Iris pigment epithelial cell (primary cell): ENCODE measurements at places on chromosomes 7 and 10.
A peak's percentile ranks its signal among the peaks of the same experiment; 100 is the strongest.

GRCh38 chr10:64265961-64266360 is 744.8 kb downstream of the REEP3 start:
- no peak for DNase-seq

DNA sequence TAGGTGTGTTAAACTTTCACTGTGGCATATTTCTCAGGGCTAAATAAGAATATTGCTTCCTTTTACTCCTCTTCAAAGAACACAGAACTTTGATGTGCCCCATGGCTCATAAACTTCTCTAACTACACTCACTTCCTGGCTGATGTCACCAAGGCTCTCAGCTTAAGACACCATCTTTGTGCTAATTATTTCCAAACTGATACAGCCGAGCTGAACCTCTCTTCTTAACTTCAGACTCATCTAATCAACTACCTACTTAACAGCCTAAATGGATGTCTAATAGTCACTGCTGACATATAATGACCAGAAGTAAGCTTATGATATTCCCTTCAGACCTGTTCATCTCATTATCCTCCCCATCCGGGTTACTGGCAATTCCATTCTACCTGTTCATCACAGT is 3.6 kb downstream of the C10orf67 start:
- peak; percentile 37 for DNase-seq

- no peak for DNase-seq
Observed at GRCh38 chr7:46744957-46745706, 824.1 kb upstream of the IGFBP3 start.

- peak; percentile 27 for DNase-seq
Observed at GRCh38 chr10:15320522-15321203, 50.4 kb downstream of the FAM171A1 start.

DNA sequence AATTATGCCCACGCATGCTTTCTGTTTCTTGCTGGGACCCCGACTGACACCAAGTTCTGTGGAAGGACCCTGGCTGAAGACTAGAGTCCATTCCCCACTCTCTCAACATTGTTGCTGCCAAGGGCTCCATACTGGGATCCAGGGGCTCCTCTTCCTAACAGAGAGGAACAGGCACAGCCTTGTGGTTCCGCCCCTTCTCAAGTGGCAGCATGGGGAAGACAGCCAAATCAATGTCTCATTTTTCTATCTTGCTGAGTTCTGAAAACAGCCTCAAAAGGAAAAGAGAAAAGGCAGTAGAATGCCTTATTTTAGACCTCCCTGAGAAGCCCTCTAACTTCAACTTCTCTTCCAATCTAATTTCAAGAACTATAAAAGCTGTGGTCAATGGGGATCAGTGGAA is 23.7 kb upstream of the LAMB1 start:
- peak; percentile 31 for DNase-seq

DNA sequence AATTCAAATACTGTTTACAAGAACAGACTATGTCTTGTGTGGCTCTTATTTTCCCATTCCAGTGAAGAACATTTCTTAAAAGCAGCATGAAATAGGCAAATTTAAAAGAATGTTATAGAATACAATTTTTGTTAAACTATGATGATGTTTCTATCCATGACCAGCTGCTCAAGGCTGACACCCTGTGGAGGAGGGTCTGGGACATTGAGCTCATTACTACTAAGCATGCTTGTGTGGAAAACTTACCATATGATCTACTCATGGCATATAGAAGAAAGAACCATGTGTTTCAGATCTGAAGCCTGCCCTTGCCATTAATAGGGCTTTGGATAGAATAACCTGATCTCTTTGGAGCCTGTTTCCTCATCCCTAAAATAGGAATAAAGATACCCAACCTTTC is 125.0 kb downstream of the FOXP2 start:
- DNase-seq, result peak; percentile 21

DNA sequence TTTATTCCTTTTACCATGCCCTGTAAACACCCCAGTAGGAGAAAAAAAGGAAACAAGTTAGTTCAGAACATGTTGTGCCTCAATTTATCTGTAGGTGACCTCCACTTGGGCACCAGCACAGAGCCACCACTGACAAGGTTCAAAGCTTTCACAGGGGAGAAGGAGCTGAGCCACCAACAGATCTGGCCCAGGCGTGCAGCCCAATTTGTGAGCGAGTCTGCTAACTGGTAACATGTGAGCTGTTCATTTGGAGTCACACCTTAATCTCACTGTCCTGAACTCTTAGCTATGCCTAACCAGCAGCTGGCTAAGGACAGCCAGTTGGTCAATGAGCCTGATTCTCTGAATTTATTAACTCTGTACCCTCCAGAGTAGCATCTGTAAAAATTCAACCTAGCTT is 78.4 kb upstream of the CAMK2B start:
- DNase-seq, result no peak

- DNase-seq, result no peak
Observed at GRCh38 chr7:92797284-92797683, 39.1 kb downstream of the CDK6 start.

GRCh38 chr10:58278274-58278961 is 9.5 kb downstream of the CISD1 start:
- peak; percentile 18 for DNase-seq

DNA sequence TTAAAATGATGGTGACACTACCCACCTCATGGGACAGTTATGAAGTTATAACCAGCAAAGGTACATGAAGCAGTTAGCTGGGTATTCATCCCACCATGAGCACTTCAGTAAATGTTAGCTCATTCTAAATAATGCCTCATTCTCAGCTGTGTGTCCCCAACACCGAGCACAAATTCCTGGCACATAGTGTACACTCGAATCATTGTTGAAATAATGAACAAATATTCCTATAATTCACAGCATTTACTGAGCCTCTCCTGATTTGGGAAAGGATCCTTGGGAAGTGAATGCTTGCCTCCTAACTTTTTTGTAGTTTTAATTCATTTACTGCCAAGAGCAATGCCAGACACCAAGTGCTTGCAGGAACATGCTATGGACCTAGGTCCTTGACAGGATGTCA is 235.2 kb downstream of the DGKI start:
- DNase-seq, result no peak

DNA sequence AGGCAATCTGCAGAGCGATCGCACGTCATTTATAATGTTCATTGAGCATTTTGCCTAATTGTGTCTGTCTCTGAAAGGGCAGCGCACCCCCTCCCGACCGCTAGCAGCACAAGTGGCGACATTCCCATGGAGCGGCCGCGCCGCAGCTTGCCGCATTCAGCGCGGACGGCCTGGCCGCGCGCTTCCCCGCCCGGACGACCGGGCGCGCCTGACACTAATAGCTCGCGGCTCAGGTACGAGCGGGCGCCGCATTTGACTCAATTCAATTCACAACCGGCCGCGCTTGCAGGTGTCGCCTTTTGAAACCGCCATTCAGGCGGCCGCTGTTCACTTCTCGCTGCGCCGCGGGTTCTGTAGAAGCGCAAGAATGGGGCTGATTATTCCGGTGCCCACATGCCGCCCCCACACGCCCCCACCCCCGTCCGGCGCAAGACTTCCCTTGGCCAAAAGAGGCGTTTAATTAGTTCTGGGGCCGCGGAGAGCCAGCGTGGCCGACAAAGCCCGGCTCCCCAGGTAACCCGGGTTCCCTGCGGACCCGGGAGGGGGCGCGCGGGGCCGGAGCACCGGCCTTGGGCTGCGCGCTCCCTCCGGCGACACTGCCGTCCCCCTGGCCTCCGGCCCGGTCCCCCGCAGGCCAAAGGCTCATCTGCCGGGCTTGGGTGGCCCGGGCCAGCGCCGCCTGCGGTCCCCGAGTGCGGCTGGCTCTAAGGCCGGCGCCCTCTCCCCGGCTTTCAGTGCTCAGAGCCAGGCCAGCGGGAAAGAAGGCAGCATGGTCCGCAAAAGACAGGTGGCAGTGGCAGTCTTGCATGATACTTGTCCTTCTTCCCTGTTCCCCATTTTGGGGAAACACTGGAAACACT is 18.7 kb upstream of the PTF1A start:
- DNase-seq, result no peak

DNA sequence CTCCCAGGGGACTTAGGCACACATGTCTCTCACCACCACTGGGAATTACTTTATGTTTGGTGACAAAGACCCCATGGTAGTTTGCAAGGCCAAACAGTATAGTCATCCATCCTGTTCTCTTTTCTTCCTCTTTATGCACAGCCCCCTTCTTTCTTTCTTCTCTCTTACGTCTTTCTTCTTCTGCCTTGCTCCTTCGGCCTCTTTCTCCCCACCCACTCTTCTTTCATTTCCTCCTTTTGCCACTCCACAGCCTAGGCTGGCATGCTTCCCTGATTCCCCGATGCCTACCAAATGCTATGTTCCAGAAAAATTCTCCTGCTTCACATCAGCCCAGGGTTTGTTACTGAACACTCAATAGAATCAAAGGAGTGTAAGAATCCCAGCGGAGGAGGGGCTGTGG is 62.4 kb upstream of the MKLN1 start:
- DNase-seq, result no peak

GRCh38 chr7:83697804-83698530 is 49.0 kb upstream of the SEMA3E start:
- DNase-seq, result no peak

GRCh38 chr10:129918401-129918800 is 45.7 kb downstream of the EBF3 start:
- no peak for DNase-seq

DNA sequence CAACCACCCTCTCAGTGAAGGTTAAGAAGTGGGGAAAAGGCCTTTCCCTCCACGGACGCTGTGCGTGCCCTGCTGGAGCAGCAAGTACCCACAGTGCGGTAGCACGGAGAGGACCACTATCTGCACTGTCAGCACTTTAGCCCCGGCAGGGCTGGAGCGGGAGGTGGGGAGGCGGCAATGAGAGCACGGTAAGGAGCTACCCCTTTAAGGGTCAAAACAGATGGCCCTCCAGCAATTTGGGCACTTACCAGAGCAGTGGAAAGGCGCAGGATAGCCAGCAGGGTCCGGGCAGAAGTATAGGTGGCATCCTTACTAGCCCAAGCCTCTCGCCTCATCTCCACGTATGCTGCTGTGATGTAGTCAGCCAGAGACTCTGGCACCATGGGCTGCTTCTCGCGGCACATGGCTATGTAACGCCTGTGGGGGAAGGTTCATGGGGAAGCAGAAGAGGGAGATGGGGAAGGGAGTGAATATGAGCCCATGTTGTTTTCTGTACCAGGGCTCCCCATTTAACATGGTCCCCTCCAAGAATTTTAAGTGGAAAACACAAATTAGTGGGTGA is 5.2 kb downstream of the COPS6 start:
- no peak for DNase-seq

DNA sequence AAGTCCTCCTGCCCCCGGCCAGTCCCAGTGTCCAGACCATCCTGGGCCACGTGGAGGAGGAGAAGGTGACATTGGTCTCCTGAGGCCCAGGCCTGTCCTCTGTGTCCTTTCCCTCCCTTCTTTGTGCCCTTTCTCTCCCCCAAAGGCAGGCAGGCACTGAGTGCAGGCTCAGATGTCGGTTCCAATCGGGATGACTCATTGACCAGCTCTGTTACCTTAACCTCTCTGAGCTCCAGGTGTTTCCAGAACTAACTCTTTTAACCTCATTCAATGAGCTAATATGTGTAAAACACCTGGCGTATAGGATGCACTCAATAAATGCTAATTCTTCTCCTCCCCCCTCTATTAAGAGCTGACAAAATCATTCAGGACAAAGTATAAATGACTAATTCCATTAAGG is 25.7 kb downstream of the MACROH2A2 start:
- no peak for DNase-seq

GRCh38 chr10:43391496-43391895 is 17.5 kb downstream of the HNRNPF start:
- DNase-seq, result no peak

DNA sequence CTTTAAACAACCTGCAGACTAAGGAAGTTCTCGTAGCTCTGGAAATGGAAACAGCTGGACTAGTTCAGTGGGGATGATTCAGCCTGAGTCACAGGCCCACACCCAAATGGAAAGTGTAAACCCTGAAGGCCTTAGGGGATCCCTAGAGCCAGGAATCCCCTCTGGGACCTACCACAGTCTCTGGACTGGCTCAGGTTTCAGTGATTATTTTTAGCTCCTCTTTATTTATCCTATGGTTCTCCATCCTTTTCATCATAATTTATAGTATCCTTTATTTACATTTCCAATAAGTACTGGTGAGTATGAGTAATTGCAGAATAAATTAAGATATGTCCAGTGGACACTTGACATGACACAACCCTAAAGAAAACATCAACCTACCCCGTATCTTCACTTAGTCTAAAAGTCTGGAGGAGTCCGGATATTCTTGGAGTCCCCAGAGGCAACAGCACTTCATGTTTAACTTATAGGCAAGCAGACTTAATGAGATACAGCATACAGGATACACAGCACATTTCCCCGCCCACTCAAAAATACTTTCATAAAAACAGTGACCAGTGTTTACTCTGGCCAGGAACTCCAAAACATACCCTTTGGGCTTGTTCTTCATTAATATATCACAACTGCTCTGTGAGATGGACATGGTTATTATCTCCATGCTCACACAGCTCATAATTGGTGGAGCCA is 28.4 kb upstream of the SEMA3E start:
- peak; percentile 93 for DNase-seq

DNA sequence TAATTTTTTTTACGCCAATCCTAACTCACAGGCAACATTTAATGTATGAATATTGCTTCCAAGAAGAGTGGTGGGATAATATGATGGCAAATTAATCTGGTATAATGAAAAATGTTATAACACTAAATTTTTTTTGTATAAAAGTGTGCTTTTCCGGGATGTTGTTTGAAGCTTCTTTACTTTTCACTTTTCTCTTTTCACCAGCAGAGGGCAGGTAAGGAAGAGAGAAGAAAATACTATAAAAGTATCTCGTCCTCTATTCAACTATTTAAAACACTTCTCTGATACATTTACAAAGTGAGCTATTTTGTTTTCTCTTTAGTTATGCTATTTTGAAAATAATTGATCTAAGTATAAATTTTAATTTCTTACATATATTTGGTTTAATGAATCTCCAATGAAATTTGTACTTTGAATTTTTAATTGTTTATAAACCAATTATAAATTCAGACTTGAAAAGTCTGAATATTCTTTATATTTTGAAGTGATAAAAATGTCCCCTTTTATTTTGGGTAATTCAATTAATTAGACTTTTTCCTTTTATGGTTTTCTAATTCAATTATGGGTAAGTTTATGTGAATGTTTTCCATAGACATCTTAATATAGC is 20.7 kb upstream of the CFTR start:
- DNase-seq, result peak; percentile 44

DNA sequence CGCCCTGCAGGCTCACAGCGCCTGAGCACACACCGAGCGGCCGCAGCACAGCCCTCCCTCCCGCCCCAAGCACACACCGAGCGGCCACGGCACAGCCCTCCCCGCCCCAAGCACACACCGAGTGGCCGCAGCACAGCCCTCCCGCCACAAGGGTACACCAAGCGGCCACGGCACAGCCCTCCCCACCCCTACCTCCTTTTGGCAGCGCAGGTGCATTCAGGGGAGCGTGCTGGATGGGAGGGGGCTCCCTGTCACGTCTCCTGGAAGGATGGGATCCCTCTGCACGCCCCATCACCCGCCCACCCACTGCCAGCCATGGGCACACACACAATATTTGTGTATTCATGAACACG is 482.6 kb downstream of the DNAJB6 start:
- DNase-seq, result no peak

DNA sequence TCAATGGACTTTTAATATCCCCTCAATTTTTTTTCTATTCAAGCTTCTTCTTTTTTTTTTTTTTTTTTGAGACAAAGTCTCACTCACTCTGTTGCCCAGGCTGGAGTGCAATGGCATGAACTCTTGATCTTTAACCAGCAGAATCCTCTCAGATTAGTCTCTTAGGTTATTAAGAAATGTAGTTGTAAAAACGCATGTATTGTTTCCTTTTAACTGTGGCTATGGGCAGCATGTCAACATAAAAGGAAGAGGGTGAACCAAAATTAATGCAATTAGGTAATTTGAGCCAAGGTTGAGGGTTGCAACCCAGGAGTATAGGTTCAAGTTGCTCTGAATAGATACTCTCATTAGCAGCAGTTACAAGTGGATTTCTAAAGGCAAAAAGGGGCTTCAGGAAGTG is 4.3 kb upstream of the GSTO1 start:
- no peak for DNase-seq
